PC-3 (cell line): ENCODE measurements at places on chromosomes 12 and 14. TPM values are rescaled to one million over a fixed set of nuclear protein-coding genes. Genes with fewer than 3 reads are reported as not detected.

DNA sequence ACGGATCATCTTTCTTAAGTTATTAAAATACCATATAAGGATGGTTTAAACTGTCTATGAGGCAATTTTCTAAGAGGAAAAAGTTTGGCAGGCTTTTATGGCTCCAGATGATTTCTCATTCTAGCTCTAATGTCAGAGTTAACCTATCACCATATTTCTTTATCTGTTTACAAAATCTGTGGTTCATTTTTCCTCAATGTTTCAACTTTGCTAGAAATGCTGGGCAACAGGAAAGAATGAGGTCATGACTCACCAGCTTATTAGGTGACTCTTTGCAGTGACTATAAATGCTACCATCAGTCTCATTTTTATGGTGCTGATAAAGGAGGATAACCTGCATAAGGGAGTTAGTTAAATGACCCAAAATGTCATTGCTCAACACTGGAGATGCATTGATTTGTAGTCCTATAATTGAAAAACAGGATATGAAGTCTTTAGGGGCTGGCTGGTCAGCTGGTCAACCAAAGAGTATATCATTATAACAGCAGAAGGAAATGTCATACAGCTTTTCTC is 45.3 kb upstream of the RAP1B start:
- peaks cover 27% of the 10 kb centered on the region for H3K4me1 ChIP-seq
- H3K36me3 ChIP-seq = no peaks in the 10 kb centered on the region

- no peak overlapping the region for H3K4me3 ChIP-seq
- no peak for DNase-seq
- no peak overlapping the region for H3K27ac ChIP-seq
- no peaks in the 10 kb centered on the region for H3K4me1 ChIP-seq
- no peaks in the 10 kb centered on the region for H3K36me3 ChIP-seq
Measured at GRCh38 chr12:11568762-11569478, 80.6 kb upstream of the ETV6 start.

- H3K27me3 ChIP-seq = no peaks in the 10 kb centered on the region
- peaks cover 41% of the 10 kb centered on the region for H3K4me1 ChIP-seq
- H3K4me3 ChIP-seq = no peak overlapping the region
- DNase-seq = no peak
Measured at GRCh38 chr14:64709126-64709525, 4.9 kb downstream of the PLEKHG3 start.

DNA sequence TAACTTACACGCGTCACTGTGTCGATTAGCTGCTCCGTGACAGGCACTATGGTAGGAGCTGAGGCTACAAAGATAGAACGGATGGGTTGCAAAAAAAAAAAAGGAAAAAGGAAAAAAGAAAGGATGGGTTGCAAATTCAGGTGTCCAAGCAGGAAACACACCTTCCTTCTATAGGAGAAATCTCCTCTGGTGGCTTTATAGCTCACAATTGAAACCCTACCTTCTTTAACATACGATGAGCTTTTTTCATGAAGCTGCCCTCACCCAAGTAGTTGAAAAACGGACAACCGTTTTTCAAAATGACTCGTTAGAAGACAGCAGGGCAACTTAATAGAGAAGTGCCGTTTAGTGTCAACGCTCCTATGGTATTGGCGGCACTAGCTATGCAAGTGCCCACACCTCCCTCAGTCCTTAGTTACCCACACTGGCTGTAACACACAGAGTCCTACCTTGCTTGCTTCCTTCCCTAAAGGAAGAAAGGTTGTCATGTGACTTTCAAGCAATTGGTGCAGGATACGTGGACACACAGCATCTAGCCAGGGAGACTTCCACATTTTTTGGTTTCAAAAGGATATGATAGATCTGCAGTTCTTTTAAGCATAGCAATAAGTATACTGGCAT is 682 bp upstream of the TRIP11 start:
- peaks cover 18% of the 10 kb centered on the region for H3K4me1 ChIP-seq
- peak; percentile 28 for DNase-seq
- peak overlapping the region; percentile 83 for H3K27ac ChIP-seq
- H3K27me3 ChIP-seq = no peaks in the 10 kb centered on the region

GRCh38 chr14:41785696-41786095 is 179.0 kb downstream of the LRFN5 start:
- no peaks in the 10 kb centered on the region for H3K4me1 ChIP-seq
- no peak overlapping the region for H3K27ac ChIP-seq
- no peak overlapping the region for H3K4me3 ChIP-seq
- no peaks in the 10 kb centered on the region for H3K27me3 ChIP-seq

DNA sequence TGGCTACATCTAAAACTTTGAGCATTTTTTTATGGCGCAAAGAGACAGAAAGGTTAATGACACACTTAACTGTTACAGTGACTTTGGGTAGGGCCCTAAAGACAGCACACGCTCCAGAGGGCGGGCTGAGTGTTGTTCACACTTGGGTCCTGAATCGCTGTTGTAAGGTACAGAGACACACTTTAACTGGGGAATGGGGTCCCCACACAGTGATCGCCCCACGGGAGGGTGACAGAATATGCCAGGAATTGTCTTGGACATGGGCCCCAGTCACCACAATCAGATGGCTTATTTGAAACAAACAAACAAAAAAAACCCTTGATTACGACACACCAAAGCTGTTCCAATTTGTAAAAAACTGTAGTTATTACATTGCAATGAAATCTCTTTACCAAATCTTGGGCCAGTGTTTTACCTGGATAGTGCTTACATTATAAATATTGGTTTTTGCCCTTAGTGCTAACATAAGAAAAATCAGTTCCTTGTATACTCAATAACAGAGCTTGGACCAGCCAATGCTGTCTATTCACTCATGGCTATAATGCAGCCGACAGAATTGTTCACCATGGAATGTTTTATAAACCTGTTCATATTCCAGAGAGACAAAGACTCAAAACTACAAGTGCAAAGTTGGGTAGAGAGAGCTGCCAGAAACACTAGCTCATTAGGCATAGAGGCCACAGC is 28.3 kb downstream of the KCTD10 start:
- peaks cover 48% of the 10 kb centered on the region for H3K36me3 ChIP-seq
- peaks cover 23% of the 10 kb centered on the region for H3K4me1 ChIP-seq
- no peaks in the 10 kb centered on the region for H3K27me3 ChIP-seq
- no peak overlapping the region for H3K4me3 ChIP-seq

- no peaks in the 10 kb centered on the region for H3K4me1 ChIP-seq
- no peak overlapping the region for H3K27ac ChIP-seq
- H3K27me3 ChIP-seq = peaks cover 39% of the 10 kb centered on the region
Measured at GRCh38 chr12:29725587-29726320, 58.0 kb downstream of the TMTC1 start.

DNA sequence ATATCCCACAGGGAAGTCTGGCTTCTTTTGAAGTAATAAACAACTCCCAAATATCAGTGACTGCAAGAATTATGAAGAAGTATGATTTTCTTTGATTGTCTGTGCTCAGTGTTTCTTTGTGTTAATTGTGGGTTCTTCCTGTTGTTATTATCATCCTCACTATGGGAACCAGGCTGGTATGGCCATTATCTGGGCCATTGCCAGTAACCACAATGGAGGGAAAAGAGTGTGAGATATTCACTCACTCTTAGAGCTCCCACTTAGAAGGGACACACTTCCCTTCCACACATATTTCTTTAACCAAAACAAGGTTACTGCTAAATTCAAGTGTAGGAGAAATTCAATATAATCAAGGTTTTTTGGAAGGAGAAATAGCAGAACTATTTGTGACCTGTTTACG is 503.7 kb downstream of the SLC6A15 start:
- no peaks in the 10 kb centered on the region for H3K27me3 ChIP-seq
- no peak for DNase-seq

DNA sequence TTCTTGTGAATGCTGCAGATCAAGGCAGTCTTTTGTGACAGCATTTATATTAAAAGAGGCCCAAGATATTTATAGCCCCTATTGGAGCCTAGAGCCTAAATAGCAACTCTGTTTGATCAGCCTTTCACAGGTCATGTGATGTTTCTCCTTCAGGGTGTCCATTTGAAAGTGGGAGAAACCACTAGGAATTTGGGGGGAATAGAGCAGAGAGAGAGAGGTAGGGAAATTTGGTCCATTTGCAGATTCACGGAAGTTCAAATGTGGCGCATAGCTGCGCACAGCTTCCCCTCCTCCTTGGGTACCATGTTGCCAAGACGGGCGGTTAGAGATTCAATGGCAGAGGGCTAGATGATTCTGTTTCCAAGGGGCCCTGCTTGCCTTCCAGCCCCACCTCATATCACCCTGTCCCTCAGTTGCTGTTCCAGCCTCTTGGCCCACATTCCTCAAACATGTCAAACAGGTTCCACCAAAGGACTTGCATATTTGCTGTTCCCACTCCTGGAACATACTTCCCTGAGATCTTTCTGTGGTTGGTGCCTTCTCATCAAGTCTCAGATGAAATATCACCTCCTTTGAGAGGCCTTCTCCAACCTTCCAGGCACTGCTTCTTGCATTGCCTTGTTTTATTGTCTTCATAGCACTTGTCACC is 220.8 kb downstream of the CHST11 start:
- no peaks in the 10 kb centered on the region for H3K36me3 ChIP-seq
- no peak overlapping the region for H3K27ac ChIP-seq
- peak; percentile 90 for DNase-seq
- no peaks in the 10 kb centered on the region for H3K27me3 ChIP-seq
- H3K4me3 ChIP-seq = no peak overlapping the region

DNA sequence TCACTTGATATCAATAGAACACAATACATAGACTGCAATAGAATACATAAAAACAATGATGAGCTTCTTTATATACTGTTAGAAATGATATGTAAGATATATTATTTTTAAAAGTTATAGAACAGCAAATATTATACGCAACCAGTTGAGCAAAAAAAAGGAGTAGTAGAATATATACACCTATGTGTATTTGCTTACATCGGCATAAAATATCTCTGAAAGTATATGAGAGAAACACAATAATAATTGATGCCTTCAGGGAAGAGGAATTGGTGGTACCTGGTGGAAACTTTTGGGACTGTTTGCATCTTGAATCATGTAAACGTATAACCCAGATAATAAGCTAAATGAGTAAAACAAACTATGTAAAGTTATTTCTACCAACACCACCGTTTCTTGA is 418.4 kb upstream of the DCN start:
- H3K4me1 ChIP-seq = no peaks in the 10 kb centered on the region
- H3K4me3 ChIP-seq = no peak overlapping the region
- H3K27ac ChIP-seq = no peak overlapping the region

DNA sequence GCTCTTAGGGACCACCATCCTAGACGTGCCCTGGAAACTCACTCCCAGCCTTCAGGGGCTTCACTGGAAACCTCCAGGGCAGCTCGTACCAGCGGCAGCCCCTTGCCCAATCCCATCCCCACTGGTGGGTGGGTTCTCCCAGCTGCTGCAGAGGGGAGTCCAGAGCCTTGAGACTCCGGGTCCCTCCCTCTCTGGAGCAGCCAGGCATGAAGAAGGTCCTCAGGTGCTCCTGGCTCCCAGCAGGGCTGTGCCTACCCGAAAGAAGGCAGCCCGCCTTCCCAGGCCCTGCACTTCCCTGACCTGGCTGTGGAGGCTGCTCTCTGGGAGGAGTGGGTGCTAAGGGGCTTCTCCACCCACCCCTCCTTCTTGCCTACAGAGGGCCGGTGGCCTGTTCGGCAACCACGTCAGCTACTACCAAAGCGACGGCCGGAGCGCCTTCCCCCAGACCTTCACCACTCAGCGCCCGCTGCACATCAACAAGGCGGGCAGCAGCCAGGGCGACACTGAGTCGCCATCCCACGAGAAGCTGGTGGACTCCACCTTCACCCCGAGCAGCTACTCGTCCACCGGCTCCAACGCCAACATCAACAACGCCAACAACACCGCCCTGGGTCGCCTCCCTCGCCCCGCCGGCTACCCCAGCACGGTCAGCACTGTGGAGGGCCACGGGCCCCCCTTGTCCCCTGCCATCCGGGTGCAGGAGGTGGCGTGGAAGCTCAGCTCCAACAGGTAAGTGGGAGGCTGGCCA is 115.5 kb upstream of the FKBP4 start:
- H3K4me3 ChIP-seq = no peak overlapping the region
- H3K27me3 ChIP-seq = peaks cover 47% of the 10 kb centered on the region
- H3K4me1 ChIP-seq = no peaks in the 10 kb centered on the region
- no peak overlapping the region for H3K27ac ChIP-seq

DNA sequence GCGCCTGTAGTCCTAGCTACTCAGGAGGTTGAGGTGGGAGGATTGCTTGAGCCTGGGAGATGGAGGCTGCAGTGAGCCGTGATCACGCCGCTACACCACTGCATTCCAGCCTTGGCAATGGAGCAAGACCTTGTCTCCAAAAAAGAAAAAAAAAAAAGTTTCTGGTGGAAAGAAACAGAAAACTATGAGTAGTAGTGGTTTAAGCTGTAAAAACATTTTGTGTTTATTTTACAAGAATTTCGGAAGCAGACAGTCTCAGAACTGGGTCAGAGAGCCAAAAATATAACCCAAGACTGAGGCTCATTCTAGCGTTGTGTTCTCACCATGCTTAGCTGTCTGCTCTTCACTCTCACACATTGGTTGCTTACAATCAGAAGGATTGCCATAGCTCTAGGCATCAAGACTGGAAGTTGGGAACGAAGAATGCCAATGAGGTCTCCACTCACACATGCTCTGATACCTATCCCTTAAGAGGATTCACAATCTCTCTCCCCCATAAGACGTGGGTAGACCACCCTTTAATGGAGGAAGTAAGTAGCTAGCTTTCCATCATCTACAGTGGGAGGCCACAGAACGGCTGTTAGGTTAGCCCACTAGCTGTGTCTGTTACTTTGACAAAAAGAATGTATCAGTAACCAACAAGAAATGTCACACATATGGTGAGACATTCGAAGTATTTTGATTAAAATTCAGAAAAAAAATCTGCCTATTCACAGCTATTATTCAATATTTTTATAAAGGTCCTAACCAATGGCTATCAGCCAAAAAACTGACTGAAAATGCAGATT is 117.6 kb upstream of the RASSF8 start:
- DNase-seq = no peak
- no peak overlapping the region for H3K4me3 ChIP-seq
- H3K36me3 ChIP-seq = no peaks in the 10 kb centered on the region
- no peak overlapping the region for H3K27ac ChIP-seq
- peaks cover 22% of the 10 kb centered on the region for H3K4me1 ChIP-seq

GPR84 gene
- not detected in 2 replicates for total RNA-seq

YY1 gene
- 64.1 and 88.4 TPM in 2 replicates for total RNA-seq

DNA sequence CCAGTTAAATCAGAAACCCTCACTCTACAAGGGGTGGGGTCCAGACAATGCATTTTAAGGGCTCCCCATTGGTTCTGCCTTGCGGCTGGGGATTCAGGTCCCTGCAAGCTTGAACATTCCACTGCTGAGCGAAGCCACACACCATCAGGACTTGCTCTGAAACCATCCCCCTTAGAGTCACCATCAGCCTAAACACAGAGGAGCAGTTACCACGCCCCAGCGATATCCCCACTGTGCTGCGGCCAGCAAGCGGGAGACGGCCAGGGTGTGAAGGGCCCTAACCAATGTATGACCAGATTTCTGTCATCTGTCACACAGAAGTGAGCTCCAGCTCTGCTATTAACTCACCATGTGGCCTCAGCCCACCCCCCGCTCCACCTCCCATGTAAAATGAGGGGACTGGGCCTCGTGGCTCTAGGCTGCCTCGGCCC is 29.7 kb downstream of the CCDC88C start:
- no peaks in the 10 kb centered on the region for H3K27me3 ChIP-seq
- peaks cover 12% of the 10 kb centered on the region for H3K4me1 ChIP-seq
- DNase-seq = no peak
- no peak overlapping the region for H3K4me3 ChIP-seq
